ENCODE measurements at places on chromosomes 4 and X. TPM values are rescaled to one million over a fixed set of nuclear protein-coding genes. Genes with fewer than 3 reads are reported as not detected.

DNA sequence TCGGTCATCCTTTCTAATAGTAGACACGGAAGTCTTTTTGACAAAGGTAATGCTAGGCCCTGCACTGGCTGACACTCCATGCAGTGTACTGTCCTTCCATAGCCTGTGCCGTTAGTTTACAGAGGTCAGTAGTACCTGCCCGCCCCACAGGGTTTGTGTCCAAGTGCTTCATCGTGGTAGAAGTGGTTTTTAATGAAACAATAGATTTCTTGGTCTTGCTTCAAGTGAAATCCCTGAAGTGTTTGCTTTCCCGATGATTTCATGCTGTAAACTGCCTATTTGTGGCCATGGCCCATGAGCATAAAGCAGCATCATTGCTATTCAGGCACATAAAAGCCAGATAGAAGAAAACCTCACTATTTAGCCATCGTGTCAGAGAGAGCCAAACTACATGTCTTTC lies 139.3 kb downstream of the GPR143 start:
- no peaks in the 10 kb centered on the region for H3K4me1 ChIP-seq
- no peak overlapping the region for H3K27ac ChIP-seq
- H3K36me3 ChIP-seq: no peaks in the 10 kb centered on the region
- no peaks in the 10 kb centered on the region for H3K27me3 ChIP-seq
- no peak overlapping the region for H3K4me3 ChIP-seq

- no peak overlapping the region for H3K4me3 ChIP-seq
- H3K27me3 ChIP-seq: peaks cover 5% of the 10 kb centered on the region
- no peak overlapping the region for H3K27ac ChIP-seq
- H3K36me3 ChIP-seq: no peaks in the 10 kb centered on the region
Observed at GRCh38 chrX:47936224-47936939, 67.4 kb downstream of the ZNF182 start.

GRCh38 chrX:104183685-104184084 lies 17.4 kb downstream of the FAM199X start:
- no peak for DNase-seq
- no peaks in the 10 kb centered on the region for H3K27me3 ChIP-seq
- no peaks in the 10 kb centered on the region for H3K36me3 ChIP-seq
- H3K4me1 ChIP-seq: no peaks in the 10 kb centered on the region
- H3K4me3 ChIP-seq: no peak overlapping the region

DNA sequence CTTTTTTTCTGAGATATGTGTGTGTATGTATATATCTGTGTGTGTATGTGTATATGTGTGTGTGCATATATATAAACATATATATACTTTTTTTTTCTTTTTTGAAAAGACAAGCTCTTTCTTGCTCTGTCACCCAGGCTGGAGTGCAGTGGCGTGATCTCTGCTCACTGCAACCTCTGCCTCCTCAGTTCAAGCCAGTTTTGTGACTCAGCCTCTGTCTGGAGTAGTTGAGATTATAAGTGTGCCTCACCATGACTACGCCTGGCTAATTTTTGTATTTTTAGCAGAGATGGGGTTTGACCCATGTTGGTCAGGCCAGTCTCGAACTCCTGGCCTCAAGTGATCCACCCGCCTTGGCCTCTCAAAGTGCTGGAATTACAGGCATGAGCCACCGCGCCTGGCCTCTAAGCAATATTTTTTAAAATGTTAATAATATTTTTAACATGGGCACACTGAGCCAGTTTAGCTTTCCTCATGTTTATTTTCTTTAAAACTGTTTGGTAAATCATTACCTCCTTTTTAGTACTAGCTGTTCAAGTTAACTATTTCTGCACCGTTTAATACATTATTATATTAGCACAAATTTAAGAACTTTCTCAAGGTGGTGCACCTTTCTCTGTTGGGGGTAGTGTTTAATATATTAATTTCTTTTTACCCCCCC lies 33.3 kb downstream of the BBS12 start:
- no peaks in the 10 kb centered on the region for H3K27me3 ChIP-seq
- no peaks in the 10 kb centered on the region for H3K36me3 ChIP-seq
- no peaks in the 10 kb centered on the region for H3K4me1 ChIP-seq
- no peak for DNase-seq
- no peak overlapping the region for H3K4me3 ChIP-seq

DNA sequence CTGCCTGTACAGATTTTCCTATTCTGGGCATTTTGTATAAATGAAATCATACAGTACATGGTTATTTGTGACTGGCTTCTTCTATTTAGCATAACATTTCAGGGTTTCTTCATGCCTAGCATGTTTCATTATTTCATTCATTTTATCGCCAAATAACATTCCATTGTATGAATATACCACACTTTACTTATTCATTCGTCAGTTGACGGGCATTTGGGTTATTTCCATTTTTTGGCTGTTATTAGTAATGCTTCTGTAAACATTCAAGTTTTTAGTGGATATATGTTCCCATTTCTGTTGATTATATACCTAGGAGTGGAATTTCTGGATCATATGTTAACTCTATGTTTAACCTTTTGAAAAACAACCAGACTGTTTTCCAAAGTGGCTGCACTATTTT lies 47.5 kb downstream of the INTS12 start:
- H3K27ac ChIP-seq: no peak overlapping the region
- no peak overlapping the region for H3K4me3 ChIP-seq
- no peaks in the 10 kb centered on the region for H3K36me3 ChIP-seq
- H3K27me3 ChIP-seq: no peaks in the 10 kb centered on the region

- no peaks in the 10 kb centered on the region for H3K27me3 ChIP-seq
- H3K4me1 ChIP-seq: no peaks in the 10 kb centered on the region
- H3K4me3 ChIP-seq: no peak overlapping the region
- no peak for DNase-seq
- H3K36me3 ChIP-seq: no peaks in the 10 kb centered on the region
Observed at GRCh38 chr4:15953625-15954024, 9.3 kb downstream of the FGFBP2 start.

Gene CLCN4
- total RNA-seq: 6.7 TPM

Gene TGIF2LX
- total RNA-seq: not detected

All from tibial nerve (tissue), 4 donors.